ENCODE measurements at places on chromosomes 5 and 9.
A peak's percentile ranks its signal among the peaks of the same experiment; 100 is the strongest.

GRCh38 chr5:116953251-116953930 is 378.8 kb upstream of the SEMA6A start:
- no peak for DNase-seq

- DNase-seq, result no peak
Observed at GRCh38 chr5:61318376-61318775, 13.7 kb upstream of the ZSWIM6 start.

- no peak for DNase-seq
Observed at GRCh38 chr9:94773655-94774054, 47.2 kb downstream of the AOPEP start.

GRCh38 chr5:112642885-112643284 is 94.8 kb upstream of the APC start:
- DNase-seq, result no peak

GRCh38 chr9:15246708-15247107 is 60.3 kb downstream of the TTC39B start:
- DNase-seq, result peak; percentile 66

- no peak for DNase-seq
Observed at GRCh38 chr5:25285136-25285535, 640.4 kb upstream of the CDH10 start.

DNA sequence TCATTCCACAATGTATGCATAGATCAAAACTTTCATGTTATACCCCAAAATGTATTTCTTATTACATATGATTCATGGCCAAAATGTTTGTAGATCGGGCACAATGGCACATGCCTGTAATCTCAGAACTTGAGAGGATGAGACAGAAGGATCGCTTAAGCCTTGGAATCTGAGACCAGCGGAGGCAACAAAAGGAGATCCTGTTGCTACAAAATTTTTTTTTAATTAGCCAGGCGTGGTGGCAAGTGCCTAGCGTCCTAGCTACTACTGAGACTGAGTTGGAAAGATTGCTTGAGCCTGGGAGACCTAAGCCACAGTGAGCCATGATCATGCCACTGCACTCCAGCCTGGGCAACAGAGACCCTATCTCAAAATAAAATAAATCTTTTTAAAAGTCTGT is 89.9 kb downstream of the MAPKAP1 start:
- DNase-seq, result no peak

GRCh38 chr5:107154593-107154992 is 516.1 kb downstream of the EFNA5 start:
- no peak for DNase-seq

DNA sequence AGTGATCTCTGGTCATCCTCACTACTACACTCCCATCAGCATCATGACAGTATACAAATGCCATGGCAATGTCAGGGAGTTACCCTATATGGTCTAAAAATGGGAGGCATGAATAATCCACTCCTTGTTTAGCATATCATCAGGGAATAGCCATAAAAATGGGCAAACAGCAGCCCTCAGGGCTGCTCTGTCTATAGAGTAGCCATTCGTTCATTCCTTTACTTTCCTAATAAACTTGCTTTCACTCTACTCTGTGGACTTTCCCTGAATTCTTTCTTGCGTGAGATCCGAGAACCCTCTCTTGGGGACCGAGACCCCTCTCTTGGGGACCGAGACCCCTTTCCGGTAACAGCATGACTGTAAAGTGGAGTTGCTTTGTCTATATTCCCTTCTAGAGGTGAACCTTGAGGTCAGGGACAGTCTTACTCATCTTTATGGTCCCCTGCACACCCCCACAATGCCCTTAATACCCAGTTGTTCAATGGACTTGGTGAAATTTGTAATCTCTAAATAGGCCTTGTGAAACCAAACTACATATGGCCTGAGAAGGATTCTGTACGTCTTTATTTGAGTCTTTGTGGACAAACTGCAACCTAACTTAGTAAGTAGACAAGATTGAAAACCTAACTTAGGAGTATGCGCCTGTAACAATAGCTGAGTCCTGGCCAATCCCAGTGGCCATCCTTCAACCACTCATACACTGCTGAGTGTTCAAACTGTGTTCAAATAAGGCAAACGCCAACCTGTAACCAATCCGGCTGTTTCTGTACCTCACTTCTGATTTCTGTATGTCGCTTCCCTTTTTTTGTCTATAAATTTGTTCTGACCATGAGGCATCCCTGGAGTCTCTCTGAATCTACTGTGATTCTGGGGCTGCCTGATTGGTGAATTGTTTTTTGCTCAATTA is 32.3 kb upstream of the UBTD2 start:
- DNase-seq, result no peak

- peak; percentile 91 for DNase-seq
Observed at GRCh38 chr5:99702565-99702964, 773.8 kb upstream of the CHD1 start.

GRCh38 chr9:114039484-114039883 is 38.6 kb downstream of the AMBP start:
- no peak for DNase-seq

DNA sequence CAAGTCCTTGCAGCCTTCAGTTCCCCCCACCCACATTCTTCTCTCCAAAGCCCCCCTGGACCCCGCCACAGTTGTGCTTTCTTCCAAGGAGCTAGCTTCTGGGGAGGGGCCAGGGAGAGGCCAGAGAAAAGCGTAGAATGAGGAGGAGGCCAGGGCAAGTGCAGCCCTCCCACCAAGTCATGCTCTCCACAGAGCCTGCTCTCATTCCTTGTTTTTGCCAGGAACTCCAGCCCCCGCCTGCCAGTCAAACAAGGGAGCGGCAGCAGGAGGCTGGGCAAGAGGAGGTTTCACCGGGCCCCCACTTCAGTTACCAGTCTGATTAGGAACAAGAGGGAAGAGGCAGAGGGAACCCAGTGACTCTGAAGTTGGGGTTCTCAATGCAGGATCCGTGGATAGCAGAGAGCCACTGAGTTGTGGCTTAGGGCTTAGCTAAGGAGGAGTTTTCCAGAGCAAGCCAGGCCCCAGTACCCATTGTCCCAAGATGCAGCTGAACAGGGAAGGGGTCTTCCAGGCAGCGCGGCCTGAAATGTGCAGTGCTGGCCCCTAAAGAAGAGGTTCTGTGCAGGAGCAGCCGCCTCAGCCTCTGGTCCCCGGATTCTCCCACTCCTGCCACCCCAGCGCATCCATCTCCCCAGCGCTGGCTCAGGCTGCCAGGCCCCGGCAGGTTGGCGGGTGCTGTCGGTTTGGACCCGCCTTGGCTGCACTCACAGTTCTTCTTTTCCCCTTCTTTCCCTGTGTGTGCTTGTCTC is 120.6 kb downstream of the DAB2IP start:
- no peak for DNase-seq

DNA sequence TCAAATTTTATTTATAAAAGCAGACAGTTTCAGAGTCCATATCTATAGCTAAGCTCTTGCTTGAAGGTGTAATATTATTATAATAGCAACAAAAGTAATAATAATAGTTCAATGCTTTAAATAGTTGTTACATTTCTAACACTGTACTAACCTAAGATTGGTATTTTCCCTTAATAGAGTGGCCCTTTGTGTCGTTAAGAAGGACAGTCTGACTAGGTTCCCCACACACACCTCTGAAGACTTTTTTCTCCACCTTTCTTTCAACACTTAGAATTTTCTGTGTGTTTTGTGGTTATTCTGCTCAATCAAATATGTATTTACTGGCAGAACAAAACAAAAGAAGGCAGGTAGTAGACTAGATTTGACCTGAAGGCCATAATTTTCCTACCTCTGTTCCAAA is 223.2 kb upstream of the ACO1 start:
- no peak for DNase-seq

DNA sequence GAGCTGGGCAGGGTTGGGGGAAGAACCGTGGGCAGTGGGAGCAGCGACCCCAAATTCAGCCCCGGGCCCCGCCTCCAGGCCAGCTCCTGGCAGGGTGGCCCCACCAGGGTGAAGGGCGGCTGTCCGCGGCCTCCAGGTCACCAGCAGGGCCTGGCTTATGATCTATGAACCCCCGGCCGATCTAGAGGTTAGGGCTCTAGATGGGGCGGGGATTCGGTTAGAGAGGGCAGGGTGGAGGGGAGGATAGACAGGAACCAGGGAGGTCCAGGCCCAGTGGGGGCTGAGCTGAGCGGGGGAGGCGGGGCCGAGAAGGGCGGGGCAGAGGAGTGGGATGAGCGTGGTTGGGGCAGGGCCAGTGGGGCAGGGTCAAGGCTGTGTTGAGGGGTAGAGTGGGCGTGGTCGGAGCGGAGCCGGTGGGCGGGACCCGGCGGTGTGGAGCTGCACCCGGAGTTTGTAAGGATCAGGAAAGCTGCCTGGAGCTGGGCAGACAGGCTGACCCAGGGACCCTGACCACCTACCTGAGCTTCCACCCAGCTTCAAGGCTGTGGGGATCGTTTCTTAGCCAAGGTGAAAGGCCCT is 29.3 kb upstream of the OBP2B start:
- DNase-seq, result no peak

DNA sequence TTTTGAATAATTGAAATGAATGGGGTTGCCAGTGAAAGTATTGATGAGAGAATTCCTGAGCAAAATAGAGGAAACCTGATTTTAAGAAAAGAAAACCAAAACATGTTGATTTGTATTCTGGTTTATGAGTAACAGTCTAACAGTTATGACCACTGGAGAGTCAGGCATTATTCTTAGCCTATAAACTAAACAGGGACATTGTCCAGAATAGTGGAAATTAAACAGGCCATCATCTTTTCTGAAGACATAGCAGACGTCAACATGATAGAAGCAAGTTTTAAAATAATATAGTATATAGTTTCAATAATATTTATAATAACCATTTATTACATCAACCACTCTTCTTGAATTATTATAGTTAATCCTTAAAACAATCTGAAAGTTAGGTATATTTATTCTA is 178.3 kb upstream of the MPDZ start:
- no peak for DNase-seq

- DNase-seq, result peak; percentile 56
Observed at GRCh38 chr5:122707796-122708195, 67.1 kb upstream of the SNX2 start.

- no peak for DNase-seq
Observed at GRCh38 chr9:108185613-108186012, 670.2 kb downstream of the ACTL7B start.

DNA sequence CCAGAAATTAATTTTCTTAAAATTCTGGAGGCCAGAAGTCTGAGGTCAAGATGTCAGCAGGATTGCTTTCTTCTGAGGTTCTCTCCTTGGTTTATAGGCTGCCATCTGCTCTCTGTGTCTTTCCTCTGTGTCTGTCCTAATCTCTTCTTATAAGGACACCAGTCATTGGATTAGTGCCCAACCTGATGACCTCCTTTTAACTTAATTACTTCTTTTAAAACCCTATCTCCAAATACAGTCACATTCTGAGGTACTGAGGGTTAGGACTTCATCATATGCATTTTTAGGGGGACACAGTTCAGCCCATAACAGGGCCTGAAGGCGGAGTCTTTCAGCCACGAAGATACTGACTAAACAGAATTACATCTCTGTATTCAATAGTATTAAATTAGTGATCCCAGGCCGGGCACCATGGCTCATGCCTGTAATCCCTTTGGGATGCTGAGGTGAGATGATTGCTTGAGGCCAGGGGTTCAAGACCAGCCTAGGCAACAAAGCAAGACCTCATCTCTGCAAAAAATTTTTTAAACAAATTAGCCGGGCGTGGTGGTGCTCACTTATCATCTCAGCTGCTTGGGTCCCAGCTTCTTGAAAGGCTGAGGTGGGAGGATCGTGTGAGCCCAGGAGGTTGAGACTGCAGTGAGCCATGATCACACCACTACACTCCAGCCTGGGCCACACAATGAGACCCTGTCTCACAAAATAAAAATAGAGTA is 5.9 kb upstream of the RPS6 start:
- DNase-seq, result no peak

- DNase-seq, result no peak
Observed at GRCh38 chr5:122258241-122258640, 53.8 kb upstream of the SNCAIP start.

DNA sequence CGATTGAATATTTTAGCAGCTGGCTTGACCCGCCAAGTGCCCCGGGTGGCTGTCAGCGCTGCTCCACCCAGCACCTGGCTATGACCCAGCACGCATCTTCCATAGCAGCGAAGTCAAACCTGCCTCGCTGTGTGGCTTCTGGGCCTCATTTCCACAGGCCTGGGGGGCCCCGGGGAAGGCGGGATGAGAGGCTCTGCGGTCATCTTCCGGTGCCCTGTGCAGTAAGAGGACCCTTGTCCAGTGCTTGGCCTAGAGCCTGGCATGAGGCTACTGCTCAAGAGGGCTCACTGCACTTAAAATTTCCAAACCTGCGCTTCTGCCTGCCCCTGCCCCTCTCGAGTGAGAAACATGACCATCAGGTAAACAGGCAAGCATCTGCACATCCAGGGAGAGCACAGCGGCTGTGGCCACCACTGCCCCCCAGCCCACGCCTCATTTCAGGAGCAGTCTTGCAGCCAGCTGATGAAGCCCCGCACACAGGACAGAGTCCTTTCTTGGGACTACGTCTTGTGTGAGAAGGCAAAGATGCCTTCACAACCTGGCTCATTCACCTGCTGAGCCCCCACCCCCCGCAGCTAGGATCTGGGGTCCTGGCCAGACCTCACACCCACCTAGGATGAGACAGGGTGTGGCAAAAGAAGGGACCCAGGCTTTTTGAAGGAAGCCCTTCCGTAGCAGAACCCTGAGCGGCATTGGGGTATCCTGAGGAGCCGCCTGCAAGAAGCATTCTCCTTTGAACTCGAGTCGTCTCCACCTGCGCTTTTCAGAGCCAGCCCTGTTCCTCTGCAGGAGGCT is 69.5 kb upstream of the UNC5A start:
- DNase-seq, result no peak

DNA sequence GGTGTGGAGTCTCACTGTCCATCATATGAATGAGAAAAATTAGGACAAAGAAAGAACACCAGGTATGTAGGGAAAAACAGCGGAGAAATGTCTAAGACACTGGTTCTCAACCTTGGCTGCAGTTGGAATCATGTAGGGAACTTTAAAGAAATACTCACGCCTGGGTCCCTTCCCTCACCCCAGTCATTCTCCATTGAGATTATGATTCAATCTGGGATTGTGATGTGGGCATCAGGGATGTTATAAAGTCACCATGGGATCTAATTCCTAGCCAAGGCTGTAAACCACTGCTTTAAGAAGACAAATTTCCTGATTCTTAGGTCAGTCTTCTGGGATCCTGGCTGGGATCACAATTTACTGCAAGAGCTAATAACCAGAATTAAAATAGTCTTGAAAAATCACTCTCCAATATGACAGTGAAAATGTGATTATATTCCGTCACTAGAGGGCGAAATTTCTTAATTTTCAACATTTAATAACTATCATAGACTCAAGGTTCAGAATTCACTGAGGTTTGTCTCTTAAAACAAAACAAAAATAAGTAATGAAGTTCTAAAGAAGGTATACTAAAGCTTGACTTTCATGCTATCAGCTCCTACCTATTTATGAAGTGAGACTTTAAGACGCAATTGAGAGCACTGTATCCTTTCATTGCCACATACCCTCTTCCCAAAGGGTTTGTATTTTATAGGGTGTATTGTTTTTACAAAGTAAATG is 60.5 kb downstream of the GLDC start:
- peak; percentile 63 for DNase-seq

GRCh38 chr9:36074870-36075532 is 38.3 kb downstream of the RECK start:
- DNase-seq, result no peak
